ENCODE measurements at places on chromosomes 5 and 9.

DNA sequence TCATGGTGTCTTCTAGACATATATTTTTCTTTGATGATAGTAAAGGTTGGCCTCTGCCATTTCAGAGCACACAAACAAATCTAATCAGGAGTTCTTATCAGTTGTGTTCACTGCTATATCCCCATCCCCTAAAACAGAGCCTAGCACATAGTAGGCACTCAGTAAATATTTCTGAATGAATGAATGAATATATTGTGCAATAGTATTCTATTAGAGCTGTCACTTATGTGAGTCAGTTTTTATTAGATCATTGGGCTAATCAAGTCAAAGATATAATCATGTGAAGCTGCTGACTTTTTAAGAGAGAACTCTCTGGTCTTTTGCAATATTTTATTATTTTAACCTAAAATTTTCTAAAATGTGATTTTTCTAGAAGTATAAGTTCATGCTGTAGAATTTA lies 84.2 kb downstream of the CHSY3 start:
- no peak for DNase-seq

- no peak for DNase-seq
Observed at GRCh38 chr9:100083448-100084127, 15.2 kb downstream of the ERP44 start.

- DNase-seq, result no peak
Observed at GRCh38 chr9:136529516-136530460, 16.1 kb downstream of the NOTCH1 start.

DNA sequence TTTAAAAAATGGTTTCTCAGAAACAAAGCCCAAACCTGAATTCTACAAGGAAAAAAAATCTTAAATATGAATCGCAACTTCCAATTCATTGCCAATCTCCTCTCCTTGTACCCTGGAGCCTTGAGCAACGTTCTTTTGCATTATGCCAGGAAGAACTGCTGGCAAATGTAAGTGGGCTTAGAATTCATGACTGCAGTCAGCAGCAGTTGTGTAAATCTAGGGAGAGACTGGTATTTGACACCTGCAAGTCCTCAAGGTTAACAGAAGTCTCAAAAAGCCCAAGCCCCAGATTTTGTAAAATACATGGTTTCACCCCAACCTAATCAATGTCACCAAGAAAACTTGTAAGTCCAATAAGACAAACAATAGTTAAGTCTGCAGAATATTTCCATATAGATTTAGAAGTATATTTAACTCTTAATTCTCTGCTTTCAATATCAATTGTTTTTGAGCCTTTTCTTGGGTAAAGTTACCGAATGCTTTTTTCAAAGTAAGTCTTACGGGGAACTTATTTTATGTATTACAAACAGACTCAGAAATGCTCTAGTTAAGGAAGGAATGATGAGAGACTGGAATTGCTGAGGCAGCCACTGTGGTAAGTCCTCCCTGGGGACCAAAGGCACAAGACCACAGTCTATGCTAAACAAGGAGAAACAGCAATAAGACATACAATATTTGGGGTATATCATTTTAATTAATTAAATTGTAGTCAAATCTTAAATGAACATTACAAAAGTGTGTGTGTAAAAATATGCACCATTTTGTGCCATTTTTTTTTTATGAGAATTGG lies 31.3 kb downstream of the ELL2 start:
- DNase-seq, result no peak

DNA sequence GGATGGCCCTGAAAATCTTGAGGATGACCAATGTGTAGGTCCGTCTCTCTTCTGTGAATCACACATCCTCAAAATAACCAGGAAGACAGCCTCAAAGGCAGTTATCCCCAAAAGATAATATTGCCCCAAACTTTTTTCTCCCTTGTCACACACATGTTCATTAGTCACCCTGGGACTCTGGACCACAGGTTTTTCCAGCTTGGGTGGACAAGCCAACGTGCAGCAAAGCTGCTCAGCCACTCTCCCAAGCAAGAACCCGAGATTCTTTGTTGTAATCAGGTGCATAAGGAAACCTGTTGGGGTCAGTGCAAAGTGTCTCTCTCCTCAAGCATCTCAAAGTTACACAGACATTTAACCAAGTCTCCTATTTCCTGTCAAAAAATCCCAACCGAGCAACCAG lies 196.6 kb downstream of the GNA14 start:
- no peak for DNase-seq

DNA sequence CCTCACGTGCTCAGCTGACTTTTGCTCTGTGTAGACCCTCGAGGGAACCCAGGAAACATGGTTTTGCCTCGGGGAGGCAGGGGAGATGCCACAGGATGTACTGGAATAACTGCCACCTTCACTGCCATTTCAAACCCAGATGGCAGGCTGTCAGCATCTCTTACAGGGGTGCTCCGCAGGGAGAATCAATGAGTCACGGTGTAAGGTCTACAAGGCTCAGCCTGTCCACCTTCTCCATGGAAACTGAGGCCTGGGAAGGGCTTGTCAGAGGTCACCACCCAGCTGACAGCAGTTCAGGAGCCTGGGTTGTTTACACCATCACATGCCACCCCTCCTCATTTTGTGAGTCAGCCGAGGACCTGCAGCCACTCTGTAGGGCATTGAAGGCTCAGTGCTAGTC lies 30.8 kb downstream of the DAB2IP start:
- DNase-seq, result no peak

GRCh38 chr9:36961561-36962325 lies 72.3 kb downstream of the PAX5 start:
- no peak for DNase-seq

- DNase-seq, result no peak
Observed at GRCh38 chr5:36904677-36905076, 28.1 kb downstream of the NIPBL start.

DNA sequence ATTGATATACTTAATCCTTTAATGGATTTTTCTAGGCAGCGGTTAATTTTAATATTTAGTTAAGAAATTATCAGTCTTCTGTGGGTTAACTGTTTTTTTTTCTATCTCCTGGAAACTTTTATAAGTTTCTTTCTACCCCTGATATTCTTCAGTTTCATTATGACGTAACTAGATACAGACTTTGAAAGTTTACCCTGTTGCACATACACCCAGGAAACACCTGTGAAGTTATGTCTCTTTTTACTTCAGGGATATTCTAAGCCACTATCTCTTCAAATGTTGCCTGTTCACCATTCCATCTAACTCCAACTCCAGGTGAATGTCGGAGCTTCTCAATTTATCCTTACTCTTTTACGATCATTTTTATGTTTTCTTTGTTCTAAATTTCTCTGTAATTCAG lies 329.0 kb downstream of the ICE1 start:
- no peak for DNase-seq

DNA sequence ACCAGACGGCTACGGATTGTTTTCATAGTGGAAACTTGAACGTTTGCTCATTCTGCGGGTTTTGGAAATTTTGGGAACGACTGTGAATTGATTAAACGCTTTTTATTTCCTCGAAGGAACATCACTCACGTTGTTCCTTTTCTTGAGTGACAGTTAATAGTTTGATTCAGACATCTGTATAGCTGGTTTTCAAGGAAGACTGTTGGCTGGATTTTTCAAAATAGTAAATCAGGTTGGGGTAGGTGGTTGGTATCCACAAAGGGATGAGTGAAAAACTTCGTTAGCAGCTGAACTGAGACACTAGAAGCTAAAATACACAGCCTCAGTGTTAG lies 1.1 kb downstream of the TGFBR1 start:
- no peak for DNase-seq

- no peak for DNase-seq
Observed at GRCh38 chr5:144328980-144329379, 158.3 kb downstream of the KCTD16 start.

DNA sequence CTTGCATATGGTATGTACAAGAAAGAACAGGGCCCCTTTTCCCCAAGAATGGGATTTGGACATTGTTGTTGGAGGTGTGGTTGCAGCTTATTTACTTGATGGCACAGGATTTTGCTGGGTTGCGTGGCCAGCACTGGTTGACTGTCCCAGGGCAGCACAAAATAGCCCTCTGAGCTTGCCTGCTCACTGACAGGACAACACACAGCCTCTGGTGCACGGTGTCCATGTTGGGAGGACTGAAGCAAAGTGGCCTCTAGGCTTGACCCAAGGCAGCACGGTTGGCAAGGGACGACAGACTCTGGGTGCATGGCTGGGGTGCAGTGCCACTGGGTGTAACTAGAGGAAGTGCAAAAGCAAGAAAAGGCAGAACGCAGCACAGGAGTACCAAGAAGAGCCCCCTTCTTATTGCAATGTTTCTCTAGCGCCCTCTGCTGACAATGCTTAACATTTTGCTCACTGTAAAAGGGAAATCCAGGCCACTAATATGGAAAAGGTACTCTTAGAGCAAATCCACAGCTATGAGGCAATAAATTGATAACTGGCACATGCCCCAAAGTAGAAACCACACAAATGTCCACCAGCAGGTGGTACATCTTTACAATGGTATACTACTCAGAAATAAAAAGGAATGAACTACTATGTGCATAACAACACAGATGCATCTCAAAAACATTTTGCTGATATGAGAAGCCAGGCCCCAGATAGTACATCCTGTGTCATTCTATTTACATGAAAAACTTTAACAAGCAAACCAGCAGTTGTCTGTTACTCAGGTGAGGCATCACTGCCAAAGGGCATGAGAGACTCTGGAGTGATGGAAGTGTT lies 47.4 kb upstream of the BARX1 start:
- DNase-seq, result no peak

GRCh38 chr9:95974389-95974788 lies 98.9 kb downstream of the ERCC6L2 start:
- DNase-seq, result no peak

DNA sequence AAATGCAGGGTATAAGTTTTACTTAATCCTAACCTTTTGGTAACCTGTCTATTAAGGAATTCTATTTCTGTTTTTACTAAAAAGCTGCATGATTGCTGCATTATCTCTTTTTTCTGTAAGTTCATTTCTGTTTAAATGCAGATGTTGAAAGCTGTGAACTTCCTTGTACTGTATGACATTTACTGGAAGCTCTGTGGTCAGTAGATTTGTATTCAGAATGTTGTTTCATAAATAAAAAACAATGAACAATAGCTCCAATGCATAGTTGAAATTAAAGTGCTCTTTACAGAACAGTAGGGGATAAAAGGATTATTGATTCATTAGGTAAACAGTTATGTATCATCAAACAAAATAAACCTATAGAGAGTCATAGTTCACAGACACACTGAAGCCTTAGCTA lies 46.5 kb upstream of the FKTN start:
- DNase-seq, result no peak

DNA sequence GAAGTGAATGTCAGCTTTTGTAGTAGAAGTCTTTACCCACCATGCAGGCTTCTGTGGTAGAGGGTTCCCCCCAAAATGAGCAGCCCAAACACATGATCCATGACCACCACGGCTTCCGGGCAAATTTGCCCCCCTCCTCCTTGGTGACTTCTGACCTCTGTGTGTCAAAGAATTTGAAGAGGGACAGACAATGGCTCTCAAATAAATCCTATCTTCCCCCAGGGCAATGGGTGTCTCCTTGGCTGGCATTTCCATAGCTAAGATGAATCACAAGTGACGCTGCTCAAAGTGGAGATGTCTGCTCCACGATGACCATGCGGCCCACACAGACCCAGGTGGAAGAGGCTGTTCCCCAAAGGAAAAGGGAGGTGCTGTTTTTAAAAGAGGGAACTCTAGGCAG lies 30.2 kb upstream of the BOD1 start:
- DNase-seq, result no peak

DNA sequence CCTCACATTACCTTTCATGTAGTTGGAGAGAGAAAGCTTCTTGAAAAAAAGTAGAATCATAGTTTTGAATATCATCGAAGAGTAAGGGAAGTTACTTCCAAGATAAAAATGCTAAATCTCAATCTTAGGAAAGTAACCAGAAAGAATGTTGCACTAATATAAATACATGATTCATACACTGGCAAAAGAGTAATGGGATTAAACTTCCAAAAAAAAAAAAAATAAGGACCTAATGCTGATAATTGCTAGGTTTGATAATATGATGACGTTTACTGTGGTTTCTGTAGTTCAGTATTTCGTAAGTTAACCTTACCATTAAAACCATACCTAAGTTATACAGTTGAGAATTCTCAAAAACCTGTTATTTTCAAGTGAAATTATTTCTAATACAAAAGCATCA lies 573.8 kb upstream of the CDH9 start:
- no peak for DNase-seq

GRCh38 chr5:174698156-174698555 lies 26.2 kb upstream of the MSX2 start:
- no peak for DNase-seq

- no peak for DNase-seq
Observed at GRCh38 chr5:130078661-130079060, 174.4 kb downstream of the CHSY3 start.

GRCh38 chr9:14327036-14327435 lies 13.1 kb upstream of the NFIB start:
- no peak for DNase-seq

DNA sequence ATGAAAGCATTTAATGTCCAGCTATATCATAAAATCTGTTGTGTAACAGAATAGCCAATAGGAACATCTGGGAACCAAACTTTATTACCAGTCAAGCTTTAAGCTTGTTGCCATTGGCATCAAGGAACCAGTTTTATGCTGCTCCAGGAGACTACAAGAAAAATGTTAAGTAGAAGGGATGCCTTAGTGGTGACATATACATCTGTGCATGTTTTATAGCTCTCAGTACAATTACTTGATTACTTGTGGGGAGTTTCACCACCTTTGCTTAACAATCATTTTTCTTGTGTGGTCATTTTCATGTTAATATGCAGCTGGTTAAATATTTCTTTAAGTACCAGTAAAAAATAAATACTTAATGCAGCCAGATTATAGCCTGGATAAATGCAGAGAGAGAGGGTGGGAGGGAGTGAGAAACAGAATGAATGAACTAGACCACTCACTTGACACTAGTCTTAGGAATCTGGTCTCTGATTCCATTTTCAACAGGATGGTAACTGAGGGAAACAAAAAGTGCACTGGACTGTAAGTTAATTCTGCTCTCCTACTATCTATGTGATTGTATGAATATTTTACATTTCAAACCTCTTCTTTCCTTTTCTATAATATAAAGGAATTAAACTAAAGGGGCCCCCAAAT lies 35.7 kb upstream of the LURAP1L start:
- no peak for DNase-seq

GRCh38 chr5:115372146-115372545 lies 75.7 kb upstream of the CCDC112 start:
- DNase-seq, result no peak

DNA sequence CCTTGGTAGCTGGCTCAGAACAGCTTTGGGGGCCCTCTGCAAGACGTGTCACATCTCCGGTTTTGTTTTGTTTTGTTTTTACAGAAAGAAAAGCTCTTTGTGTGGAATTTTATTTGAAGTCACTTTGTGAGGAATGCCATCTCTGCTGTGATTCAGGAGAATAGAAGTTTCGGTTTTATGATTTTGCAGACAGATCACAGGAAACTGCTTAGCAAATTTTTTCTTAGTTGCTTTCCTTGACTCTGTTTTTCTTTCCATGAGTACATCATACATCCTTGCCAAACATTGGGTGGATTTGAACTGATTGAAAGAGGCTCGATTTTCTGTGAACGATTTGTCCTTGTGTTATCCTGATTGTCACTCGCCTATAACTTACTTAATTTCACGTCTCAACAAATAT lies 5.1 kb downstream of the SEMA5A start:
- no peak for DNase-seq
